ENCODE measurements at places on chromosomes 4 and X.

- DNase-seq = no peak
Measured at GRCh38 chrX:2933125-2933900, 4.2 kb upstream of the ARSD start.

- DNase-seq = no peak
Measured at GRCh38 chr4:23297327-23297726, 592.5 kb downstream of the PPARGC1A start.

- DNase-seq = no peak
Measured at GRCh38 chrX:119093991-119094735, 21.4 kb downstream of the CT47C1 start.

DNA sequence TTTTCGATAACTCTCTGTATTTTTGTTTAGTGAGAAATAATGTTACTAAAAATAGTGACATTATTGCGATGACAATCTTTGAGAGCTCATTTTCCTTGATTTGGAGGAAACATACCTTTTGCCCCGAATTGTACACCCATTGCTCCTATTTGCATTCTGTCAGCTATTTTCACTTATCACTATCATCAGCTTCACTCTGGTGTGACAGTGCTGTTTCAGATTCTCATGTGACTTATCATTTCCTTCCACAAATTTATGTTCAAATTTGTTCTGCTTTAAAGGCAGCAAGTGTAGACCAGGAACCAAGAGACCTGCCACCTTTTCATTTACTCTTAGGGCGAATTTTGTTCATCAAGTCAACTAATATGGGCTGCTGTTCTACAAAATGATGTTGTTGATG lies 179.4 kb downstream of the RBM46 start:
- no peak for DNase-seq

DNA sequence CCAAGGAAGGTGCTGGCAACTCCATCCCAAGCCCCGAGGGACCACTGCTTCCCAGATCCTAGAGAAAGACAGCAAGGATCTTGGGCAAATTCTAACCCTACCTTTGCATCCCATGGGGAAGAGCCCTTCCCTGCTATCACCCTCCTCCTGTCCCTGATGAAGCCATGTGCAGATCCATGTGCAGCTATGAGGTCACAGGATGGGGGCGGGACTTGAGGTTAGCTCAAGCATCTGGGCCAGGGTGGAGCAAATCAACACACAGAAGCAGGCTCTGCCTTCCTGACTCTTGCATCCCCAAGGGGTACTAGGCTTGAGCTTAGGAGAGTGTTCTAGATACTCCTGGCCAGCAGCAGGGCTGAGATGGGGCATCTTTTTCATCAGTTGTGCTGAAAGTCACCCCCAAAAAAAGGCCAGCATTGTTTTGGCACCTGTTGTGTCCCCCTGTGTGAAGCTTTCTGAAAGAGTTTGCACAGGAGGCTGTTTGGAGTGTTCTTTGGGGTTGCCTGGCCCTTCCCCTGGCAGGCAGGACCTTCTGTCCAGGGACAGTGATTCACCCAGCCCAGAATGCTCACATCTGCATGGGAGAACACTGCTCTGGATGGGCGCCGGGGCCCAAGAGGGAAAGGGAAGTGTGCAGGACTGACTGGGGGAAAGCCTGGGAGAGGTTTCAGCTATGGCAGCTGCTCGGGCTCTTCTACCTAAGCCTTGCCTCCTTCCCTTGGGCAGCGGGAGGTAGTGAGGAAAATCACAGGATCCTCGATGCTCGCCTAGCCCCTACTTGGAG lies 50.8 kb downstream of the PRPS1 start:
- DNase-seq = peak; percentile 39

DNA sequence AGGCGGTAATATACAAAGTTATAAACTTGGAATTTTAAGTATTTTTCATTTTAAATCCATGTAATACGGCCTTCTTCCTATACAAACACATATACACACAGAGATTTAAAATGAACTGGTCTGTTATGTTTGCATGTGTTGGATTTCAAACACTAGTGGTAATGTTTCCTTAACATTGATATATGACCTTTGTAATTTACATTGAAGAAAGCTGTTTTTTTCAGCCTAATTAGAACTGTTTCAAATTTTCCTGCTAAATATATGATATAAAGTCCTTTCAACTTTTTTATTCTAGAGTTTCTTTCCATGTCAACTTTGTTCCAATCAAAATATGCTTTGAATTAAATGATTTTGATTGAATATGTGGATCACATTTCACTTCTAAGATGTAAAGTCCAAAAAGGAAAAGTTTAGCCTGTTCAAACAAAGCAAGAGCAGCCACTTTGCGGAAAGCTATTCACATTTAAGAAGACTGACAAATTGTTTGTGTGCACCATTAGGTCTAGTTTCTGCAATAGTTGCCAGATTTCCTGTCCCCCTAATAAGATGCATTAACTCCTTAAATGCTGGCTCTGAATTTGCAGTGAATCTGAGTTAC lies 226.0 kb upstream of the MAB21L2 start:
- DNase-seq = no peak

GRCh38 chr4:54658252-54659093 lies 716 bp downstream of the KIT start:
- no peak for DNase-seq

- DNase-seq = no peak
Measured at GRCh38 chr4:109040441-109040840, 262.0 kb downstream of the COL25A1 start.

DNA sequence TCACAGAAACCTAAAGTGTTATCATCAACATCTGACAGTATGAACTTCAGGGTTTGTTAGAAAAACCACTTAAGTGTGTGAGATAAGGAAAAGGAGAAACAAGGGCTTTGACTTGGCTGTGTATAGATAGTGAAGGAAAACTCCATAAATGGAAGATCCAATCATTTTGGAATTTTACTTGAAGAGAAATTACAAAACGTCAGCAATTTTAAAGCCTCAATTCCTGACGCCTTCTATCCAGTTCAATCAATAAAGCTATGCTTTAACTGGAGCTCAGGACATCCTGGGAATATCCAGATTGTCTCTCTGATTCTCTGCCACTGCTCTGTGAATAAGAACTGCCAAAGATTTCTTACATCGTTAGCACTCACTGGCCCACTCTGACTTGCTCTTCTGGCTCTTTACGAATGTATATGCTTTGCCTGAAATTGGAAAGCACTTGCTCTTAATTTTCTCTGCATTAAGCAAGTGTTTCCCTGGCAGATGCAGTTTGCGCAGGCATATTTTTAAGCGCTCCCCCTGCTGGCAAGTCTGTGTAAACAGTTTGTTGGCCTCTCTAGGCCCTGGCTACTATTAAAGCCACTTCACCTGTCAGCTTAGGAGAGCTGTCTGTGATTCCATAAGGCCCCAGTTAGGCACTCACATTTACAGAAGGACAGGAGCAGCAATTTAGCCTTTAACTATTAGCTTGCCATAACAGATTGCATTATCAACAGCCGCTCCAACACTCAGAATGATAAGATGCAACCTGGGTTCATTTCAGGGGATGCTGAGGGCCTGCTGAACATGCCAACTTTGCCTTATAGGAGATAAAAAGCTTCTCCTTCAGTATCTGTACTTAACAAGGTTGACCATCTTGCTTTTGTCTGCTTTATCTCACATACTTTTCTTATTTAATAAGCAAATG lies 251.4 kb upstream of the DDX53 start:
- DNase-seq = no peak

DNA sequence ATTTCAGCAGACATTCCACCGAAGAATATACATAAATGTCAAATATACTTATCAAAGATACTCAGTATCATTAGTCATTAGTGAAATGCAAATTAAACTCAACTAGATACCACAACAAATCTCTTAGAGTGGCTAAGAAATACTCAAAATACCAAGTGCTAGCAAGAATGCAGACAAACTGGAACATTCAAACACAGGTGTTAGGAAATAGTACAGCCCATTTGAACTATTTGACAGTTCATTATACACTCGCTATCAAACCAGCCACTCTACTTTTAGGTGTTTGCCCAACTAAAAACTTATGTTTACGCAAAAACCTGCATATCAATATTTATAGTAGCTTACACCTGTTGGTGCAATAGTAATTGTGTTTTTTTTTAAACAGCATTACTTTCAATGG lies 8.8 kb downstream of the ADAM29 start:
- no peak for DNase-seq

DNA sequence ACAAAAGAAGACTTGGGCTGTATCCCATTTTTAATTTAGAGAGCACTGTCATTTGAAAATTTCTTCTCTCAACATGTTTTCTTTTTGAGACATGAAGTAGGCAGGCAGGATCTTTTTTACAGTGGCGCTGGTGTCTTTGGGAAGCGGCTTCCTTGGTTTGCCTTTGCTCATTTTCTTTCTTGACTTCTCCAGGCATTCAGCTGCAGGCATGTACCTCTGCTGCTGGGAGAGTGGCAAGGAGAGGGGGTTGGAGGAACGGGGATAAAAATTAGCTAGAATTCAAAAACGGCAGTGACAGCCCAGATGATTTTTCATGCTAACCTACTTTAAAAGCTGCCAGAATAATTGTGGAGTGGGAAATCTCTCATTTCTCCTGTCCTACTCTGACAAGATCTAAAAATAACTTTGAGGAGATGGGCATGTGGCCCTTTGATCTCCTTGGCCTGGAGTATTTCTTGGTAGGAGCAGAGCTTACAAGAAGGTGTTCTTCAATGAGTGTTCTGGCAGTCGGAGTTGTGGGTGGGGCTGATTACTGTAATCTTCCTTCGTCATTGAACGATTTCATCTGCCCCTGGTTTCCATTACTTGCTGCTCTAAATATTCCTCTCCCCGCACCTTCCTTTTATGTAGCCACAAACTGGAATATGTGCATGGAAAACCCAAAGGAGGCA lies 54.8 kb downstream of the TBL1X start:
- no peak for DNase-seq

DNA sequence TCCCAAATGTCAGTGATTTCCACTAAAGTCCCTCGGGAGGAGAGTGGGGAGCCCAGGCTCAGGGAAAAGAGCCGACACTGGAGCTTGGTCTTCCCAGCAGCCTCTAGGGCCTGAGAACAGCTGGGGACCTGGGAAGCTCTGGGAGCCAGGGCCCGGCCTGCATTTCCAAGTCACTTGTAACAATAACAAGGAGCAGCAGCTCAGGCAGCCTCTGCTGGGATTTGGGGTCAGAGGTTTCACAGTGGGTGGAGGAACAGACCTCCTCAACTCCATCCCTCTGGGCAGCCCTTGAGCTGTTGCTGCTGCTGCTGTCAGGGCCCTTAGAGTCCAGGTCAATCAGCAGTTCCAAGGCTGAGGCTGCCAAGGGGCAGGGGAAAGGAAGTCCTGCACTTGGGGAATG lies 11.1 kb downstream of the STARD8 start:
- DNase-seq = no peak

DNA sequence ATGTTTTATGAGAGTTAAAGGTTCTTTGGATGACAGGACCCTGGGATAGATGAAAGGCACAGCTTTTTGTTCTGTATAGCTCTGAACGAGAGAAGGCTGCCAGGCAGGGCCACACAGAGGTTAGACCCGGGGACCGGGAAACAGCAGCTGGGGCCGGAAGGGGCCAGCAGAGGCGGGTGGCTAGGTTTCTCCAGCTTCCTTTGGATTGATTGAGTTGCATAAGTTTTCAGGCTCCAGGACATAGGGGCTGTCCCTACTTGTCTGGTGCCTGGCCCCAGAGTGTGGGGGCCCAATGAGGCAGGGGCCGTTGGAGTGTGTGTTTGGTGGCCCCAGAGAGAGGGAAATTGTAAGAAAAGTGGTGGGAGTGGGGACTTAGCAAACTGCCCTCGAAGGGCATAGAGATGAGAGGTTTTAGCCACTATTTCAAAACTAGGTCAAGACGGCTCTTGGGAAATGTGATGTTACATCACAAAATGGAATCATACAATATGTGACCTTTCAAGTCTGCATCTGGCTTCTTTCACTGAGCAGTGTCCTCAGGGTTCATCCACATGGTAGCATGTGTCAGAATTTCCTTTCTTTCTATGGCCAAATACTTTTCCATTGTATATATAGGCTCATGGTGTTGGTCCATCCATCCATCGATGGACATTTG lies 3.7 kb downstream of the ZFP92 start:
- no peak for DNase-seq

GRCh38 chr4:113289766-113290165 lies 240.3 kb downstream of the ANK2 start:
- no peak for DNase-seq

GRCh38 chrX:118745570-118745969 lies 18.2 kb downstream of the IL13RA1 start:
- no peak for DNase-seq

DNA sequence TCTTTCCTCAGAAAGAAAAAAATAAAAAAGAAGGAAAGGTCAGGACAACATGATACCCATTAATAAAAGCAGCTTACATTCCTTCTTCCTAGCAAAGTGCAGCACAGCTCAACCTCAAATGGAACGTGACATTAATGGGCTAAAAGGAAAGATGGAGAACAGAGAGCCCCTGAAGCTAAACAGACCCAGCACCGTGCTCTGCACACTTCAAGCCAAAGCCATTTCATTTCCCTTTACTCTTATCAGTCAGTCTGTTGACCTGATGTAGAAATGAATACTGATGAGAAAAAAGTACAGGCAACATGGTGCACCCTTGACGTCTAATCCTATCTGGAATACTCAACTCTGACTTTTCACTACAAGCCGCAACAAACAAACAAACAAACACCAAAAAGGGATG lies 57.7 kb upstream of the EDNRA start:
- DNase-seq = no peak

DNA sequence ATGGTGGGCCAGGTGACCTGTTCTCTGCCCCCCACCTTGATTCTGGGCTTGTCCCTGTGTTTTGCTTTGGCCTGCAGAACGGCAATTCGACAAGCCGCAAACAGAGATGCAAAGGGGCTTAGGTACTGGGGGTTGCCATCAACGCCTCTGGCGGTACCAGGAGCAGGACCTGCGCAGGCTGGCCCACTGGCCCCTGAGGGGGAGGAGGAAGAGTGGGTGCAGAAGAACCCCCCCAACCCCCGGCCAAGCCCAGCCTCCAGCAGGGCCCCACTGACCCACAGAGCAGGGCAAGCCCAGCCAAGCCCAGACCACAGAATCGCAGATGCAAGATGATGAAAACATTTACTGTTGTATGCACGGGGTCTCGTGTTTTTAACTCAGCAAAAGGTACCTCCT lies 89.4 kb downstream of the PPP2R2C start:
- DNase-seq = no peak

DNA sequence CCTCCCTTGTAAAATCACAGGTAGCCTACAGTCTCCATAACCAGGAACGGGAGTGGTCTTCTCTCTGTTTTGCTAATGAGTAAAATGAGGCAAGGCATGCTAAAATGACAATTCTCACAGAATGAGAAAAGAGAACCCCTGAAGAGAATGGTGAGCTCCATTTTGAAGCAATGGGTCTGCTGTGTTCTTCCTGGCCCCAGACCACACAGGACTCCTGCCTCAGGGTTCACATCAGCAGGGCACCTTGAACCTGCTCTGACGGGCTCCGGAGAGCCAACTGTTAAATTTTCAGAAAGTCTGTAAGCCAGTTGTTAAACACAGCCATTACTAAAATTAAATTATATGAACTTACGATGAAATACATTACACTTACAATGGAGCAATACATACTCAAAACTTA lies 32.1 kb upstream of the RBM47 start:
- DNase-seq = no peak

- DNase-seq = no peak
Measured at GRCh38 chr4:27154706-27155105, 294.1 kb downstream of the STIM2 start.

GRCh38 chr4:123037804-123038203 lies 115.4 kb upstream of the NUDT6 start:
- DNase-seq = no peak
